ENCODE measurements at places on chromosomes 12 and 14. TPM values are rescaled to one million over a fixed set of nuclear protein-coding genes. Genes with fewer than 3 reads are reported as not detected.

SIX1 gene
- total RNA-seq, result 4.6 TPM

TRMT61A gene
- total RNA-seq, result 16.8 TPM

B4GALNT1 gene
- 14.5 TPM for total RNA-seq

GPR84 gene
- total RNA-seq, result 0.07 TPM

AKAP5 gene
- 0.20 TPM for total RNA-seq

TMCC3 gene
- 0.53 TPM for total RNA-seq

TUNAR gene
- not detected for total RNA-seq

GPR65 gene
- 0.07 TPM for total RNA-seq

CLEC1B gene
- not detected for total RNA-seq

MYH6 gene
- not detected for total RNA-seq

CD163L1 gene
- 2.6 TPM for total RNA-seq

PLBD1 gene
- 0.86 TPM for total RNA-seq

GLIPR1L1 gene
- not detected for total RNA-seq

DTX3 gene
- 24.3 TPM for total RNA-seq

ARMH4 gene
- 9.6 TPM for total RNA-seq

TNFAIP2 gene
- total RNA-seq, result 69.0 TPM

HSPB8 gene
- total RNA-seq, result 33.8 TPM

MMP17 gene
- total RNA-seq, result 7.8 TPM

STON2 gene
- 0.85 TPM for total RNA-seq

TSHR gene
- total RNA-seq, result not detected

GUCY2C gene
- total RNA-seq, result not detected

TAS2R13 gene
- total RNA-seq, result 2.4 TPM

TSFM gene
- total RNA-seq, result 17.1 TPM

SAMD15 gene
- 1.7 TPM for total RNA-seq

OTX2 gene
- not detected for total RNA-seq

VCPKMT gene
- 6.1 TPM for total RNA-seq

HOXC6 gene
- total RNA-seq, result 2.3 TPM

FAM222A gene
- 0.23 TPM for total RNA-seq

CIROP gene
- not detected for total RNA-seq

CCDC175 gene
- total RNA-seq, result not detected

RAD9B gene
- 0.46 TPM for total RNA-seq

TAS2R46 gene
- total RNA-seq, result 4.8 TPM

CPNE6 gene
- total RNA-seq, result not detected

ARF6 gene
- 62.5 TPM for total RNA-seq

All from smooth muscle cell of the pulmonary artery (primary cell).